ENCODE measurements at places on chromosomes 7 and 10. TPM values are rescaled to one million over a fixed set of nuclear protein-coding genes. Genes with fewer than 3 reads are reported as not detected.

- ATAC-seq, result peak; percentile 52
These were observed 481 bp downstream of the SFTPA2 start for GRCh38 chr10:79559726-79560125.

GRCh38 chr10:127968659-127969058 lies 61.8 kb downstream of the PTPRE start:
- no peak for ATAC-seq

DNA sequence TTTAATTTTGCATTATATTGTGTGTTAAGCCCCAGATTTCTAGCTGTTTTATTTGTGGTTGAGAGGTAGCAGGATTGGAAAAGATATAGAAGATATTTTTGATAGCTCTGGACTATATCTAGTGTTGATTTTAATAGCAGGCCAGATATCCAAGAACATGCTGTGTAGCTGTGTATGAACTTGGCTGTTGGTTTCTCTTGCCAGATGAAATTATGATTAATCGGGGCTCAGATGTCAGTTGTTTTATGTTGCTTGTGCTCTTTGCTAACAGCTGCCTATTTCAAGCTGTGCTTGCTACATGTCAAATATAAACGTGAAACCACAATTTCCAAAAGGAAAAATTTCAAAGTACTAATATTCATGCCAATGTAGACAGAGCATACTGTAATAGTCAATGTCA lies 141.1 kb downstream of the GRM3 start:
- ATAC-seq, result no peak

- no peak for ATAC-seq
These were observed 4.1 kb upstream of the GTPBP4 start for GRCh38 chr10:983971-984655.

DNA sequence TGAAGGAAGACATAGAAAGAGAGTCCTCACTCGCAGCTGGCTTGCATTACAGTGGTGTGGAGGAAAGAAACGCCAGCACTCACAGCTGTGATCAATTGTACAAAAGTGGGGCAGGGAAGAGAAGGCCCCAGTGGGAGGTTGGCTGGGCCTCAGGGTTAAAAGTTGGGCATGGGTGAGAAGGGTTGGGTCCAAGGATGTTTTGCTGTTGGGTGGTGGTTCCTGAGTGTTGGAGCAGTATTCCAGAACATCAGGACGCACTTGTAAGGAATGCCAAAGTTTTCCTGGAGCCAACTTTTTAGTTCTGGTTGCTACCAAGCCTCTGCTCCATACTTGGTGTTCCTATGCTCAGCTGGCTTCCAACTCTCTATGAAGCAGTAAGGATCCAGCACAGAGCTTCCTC lies 55.4 kb upstream of the MKRN1 start:
- no peak for ATAC-seq

Gene CNTNAP2
- total RNA-seq, result 9.2 TPM

GRCh38 chr10:75660823-75661222 lies 229.4 kb downstream of the LRMDA start:
- ATAC-seq, result peak; percentile 97

DNA sequence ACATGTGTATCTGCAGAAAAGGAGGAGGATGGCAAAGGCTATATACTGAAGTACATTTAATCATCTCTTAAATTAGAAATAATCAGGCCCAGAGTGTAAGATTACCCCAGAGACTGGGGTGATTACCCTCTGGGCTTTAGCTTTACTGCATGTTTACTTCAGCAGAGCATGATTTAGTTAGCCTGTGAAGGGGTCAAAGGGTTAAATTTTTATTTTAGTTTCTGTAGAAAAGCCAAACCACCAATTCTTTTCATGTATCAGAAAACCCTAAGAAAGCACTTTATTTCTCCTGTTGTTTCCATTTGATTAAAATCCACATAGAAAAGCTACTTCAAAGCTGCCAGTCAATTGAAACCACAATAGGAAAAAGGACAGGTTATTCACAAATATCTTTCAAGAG lies 101.5 kb upstream of the LSM8 start:
- ATAC-seq, result no peak

DNA sequence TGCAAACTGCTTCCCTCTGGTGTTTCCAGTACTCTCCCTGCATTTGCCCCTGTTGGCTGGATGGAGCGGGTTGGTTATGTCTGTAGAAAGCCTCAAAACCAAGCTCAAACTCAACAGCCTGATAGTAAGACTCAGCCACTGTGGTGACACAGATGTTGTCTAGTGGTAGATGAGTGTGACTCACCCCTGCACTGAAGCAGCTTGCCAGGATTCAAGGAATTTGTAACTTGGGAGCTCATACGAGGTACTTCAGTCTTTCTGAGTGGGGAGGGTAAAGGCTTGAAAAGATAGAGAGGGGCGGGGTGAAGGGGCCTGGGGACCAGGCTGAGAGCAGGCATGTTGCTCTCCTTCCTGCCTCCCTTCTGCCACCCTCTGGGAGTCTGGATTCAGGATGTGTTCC lies 22.9 kb upstream of the AQP1 start:
- ATAC-seq, result peak; percentile 85

Gene ADAM8
- total RNA-seq, result 2.4 TPM

DNA sequence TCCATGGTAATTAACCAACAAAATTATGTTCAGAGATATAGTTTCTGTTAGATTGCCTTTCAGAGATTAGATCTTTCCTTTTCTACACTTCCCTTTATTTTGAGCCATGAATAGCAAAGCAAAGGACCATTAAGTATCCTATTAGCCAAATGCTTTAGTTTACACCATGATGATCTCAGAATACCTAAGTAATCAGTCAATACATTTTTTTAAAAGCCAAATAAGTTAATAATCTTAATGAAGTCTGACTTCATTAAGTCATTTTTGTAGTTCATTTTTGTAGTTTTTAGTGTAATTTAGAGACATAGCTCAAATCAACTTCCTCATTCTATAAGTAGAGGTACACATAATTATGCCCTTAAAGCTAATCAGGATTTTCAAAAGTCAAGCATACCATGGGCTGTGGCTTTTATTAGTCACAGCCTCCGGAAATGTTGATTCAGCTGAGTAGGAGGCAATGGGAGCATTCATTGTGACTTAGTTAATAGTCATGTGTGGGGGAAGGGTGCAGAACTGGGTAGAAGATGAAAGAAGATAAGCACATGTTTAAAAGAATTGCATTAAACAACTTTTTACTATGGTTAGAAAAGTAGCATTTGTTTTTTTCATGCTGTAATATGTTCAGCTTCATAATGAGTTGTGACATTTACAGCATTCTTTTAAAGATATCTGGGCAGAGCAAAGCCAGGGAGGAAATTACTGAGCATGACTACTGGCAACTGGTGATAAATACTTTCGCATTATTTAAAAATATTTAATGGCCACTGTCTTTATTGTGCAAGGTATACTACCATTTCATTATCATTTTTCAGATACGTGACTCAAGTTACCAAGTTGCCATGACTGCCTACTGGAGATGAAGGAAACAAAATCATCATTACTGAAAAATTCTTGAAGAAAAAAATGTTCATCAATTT lies 57.3 kb upstream of the CCDC71L start:
- peak; percentile 72 for ATAC-seq

DNA sequence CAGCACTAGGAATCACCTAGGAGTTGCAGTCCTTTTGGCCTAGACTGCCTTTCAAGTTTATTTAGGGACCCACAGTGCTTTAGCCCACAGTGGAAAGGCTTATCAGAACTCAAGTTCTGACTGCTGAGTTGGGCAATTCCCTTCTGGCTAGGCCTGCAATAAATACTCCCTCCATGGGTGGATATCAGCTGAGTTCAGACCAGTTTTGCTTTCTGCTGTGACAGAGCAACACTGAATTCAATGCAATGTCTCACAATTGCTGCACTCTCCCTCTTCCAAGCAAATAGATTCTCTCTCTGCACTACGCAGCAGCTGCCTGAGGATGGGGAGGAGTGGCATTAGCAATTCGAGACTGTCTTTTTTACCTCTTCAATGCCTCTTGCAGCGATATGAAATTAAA lies 1153.3 kb downstream of the SORCS1 start:
- no peak for ATAC-seq

Gene ZNF775
- 1.8 TPM for total RNA-seq

Gene STEAP4
- 0.74 TPM for total RNA-seq

DNA sequence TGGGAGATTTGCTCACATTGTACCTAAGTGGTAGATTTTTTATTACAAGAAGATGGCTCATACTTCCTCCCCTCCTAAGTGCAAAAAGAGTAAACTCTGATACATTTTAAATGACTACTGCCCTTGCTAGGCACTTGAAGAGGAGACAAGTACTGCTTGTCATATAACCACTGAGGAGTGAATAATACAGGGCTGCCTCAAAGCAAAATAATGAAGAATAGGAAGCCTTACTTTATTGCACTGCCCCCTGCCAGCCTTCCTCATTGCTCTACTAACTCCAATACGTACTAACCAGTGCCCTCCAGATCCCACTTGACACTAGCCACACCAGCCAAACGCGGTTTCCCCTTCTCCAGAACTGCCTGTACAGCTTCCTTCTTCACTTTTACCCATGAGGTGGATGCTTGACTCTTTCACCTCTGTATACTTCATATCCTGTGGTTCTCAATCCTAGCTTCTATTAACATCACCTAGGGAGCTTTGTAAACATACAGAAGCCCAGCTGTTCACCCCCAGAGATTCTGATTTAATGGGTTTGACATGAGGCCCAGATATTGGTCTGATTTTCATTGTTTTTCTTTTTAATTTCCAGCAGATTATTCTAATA lies 11.7 kb upstream of the MTERF1 start:
- ATAC-seq, result no peak

GRCh38 chr10:122387572-122387971 lies 13.1 kb downstream of the PLEKHA1 start:
- ATAC-seq, result no peak

GRCh38 chr10:94274142-94274787 lies 88.5 kb downstream of the NOC3L start:
- ATAC-seq, result no peak

GRCh38 chr10:48448796-48449195 lies 142.3 kb downstream of the MAPK8 start:
- no peak for ATAC-seq

GRCh38 chr7:135326636-135327280 lies 93.1 kb downstream of the STRA8 start:
- ATAC-seq, result no peak

DNA sequence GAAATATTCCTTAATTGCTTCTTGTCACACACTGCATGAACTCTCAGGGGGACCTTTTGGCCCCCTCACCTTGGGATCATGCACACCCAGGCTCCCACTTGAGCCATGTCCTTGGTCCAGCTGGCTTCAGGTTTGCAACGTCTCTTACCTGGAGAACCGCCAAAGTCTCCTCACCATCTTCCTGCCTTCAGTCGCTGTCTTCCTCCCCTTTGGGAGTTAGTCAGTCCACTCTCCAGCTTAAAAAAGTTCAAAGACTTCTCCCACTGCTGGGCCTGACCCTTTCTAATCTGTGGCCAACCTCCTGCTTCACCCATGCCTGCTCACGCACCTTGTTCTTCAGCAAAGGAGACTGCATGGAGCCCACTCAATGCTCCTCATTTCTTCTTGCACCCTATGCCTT lies 82.6 kb upstream of the LRRC4 start:
- no peak for ATAC-seq

DNA sequence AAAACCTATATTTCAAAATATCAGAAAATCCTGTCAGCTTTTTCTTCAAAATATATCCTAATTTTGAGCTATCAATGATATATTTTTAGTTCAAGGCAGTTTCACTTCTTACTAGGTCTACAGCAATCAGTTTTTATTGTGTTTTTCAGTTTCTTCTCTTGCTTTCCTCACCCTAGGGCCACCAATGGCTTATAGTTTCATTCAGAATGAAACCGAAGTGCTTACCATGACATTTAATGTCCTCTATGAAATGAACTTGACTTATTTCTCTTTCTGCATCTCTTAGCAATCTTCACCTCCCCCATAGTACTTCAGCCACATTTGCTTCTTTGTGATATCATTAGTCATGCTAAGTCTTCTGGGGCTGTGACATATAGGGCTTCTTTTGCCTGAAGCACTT lies 100.3 kb downstream of the ARL5B start:
- no peak for ATAC-seq

Gene SLC37A3
- 36.6 TPM for total RNA-seq

GRCh38 chr7:81833401-81833800 lies 63.6 kb upstream of the HGF start:
- no peak for ATAC-seq

- no peak for ATAC-seq
These were observed 194.1 kb downstream of the CACNB2 start for GRCh38 chr10:18334116-18334867.

- ATAC-seq, result no peak
These were observed 32.5 kb downstream of the DYDC1 start for GRCh38 chr10:80324086-80324485.

Gene PTTG1IP2
- total RNA-seq, result not detected

DNA sequence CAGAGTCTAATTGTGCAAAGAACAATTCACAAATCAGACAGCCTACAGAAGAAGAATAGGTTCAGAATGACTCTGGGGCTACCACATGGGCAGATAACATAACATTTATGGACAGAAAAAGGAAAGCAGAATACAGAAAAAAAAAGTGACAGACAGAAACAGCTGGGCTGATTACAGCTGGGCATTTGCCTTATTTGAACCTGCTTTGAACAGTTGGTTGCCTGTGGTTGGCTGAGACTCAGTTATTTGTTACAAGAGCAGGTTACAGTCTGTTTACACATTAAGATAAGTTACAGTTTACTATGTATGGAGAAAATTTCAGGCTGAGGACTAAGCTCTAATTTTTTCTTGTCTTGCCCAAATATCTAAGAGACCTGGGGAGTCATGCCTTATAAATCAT lies 327.2 kb downstream of the GALNT17 start:
- no peak for ATAC-seq

Gene DEPP1
- total RNA-seq, result 15.5 TPM

Gene ECD
- 39.9 TPM for total RNA-seq

Gene COL17A1
- 0.46 TPM for total RNA-seq

DNA sequence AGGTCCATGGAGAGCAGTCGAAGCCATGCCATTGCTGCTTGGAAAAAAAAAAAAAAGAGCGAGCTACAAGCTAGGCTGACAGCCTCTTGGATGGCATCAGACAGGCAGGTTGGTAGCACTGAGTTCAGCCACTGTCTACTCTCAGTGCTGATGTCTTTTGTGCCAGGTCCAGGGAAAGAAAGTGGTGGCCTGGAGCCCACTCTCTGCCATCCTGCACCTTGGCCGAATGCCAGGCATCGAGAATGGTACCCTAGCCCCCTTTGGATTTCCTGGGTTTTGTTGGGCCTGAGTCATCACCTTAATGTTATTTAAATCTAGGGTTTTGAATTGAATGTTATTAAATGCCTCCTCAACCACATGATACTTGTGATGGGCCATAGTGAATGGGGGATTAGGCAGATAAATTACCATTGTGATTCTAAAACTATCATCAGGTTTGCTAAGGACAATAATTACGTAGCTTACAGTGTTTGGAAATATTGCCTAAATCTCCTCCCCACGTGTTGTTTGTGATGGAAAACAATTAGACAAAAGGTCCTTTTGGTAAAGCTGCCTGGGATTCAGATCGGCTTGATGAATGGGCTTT lies 195.7 kb upstream of the GPR26 start:
- ATAC-seq, result peak; percentile 70

Gene UPK3B
- total RNA-seq, result 0.56 TPM

Gene NEBL
- 15.9 TPM for total RNA-seq

Gene NKX2-3
- total RNA-seq, result 0.35 TPM

Gene PRSS2
- total RNA-seq, result not detected

- no peak for ATAC-seq
These were observed 1.5 kb upstream of the PARD3 start for GRCh38 chr10:34816501-34817002.

- no peak for ATAC-seq
These were observed 253.6 kb downstream of the INHBA start for GRCh38 chr7:41449286-41449685.

Measured in motor neuron (in vitro differentiated cells).